ENCODE measurements at places on chromosomes 12 and 14. TPM values are rescaled to one million over a fixed set of nuclear protein-coding genes. Genes with fewer than 3 reads are reported as not detected.
A peak's percentile ranks its signal among the peaks of the same experiment; 100 is the strongest.

DNA sequence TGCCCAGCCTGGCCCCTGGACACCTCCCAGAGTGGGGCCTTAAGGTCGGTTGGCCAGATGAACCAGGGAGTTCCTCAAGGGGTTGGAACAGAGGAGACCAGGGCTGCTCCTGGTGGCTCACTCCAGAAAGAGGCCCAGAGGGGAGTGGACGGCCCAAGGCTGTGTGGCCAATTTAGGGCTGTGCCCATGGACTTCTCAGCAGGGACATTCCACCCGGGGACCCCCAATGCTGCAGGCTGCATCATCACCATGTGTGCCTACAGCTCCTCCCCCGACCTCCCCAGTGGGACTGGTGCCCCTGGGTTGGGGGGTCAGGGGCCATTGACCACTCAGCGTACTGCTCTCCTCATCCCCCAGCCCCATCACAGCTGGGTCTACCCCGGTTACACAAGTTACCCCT lies 17.6 kb upstream of the CYP46A1 start:
- no peak for DNase-seq

GRCh38 chr12:107651571-107652449 lies 33.8 kb upstream of the PWP1 start:
- DNase-seq: peak; percentile 10

Gene GSC
- total RNA-seq: not detected

GRCh38 chr14:89681086-89682018 lies 264.3 kb upstream of the FOXN3 start:
- DNase-seq: no peak

Gene ITGA5
- total RNA-seq: 175 TPM

- no peak for DNase-seq
Observed at GRCh38 chr12:3087758-3088650, 10.8 kb downstream of the TSPAN9 start.

DNA sequence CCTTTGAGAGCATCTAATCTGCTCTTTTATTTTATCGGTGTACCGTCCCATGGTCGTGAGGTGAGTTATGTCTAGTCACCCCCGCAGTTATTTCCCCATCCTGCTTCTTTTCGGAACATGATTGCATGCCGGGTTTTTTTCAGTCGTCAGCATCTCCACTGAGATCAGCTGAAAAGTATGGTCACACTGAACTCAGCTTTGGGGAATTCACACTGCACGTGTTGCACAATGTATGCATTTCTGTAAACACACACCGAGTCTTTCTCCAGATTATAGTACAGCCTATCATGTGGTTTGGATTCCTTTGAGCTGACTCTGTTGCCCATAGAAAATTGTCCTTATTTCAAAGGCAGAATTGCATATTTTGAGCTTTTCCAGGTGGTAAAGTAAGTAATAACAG lies 24.6 kb downstream of the PLXNC1 start:
- peak; percentile 77 for DNase-seq

Gene BDKRB2
- total RNA-seq: 16.7 TPM

Gene FERMT2
- total RNA-seq: 17.1 TPM

DNA sequence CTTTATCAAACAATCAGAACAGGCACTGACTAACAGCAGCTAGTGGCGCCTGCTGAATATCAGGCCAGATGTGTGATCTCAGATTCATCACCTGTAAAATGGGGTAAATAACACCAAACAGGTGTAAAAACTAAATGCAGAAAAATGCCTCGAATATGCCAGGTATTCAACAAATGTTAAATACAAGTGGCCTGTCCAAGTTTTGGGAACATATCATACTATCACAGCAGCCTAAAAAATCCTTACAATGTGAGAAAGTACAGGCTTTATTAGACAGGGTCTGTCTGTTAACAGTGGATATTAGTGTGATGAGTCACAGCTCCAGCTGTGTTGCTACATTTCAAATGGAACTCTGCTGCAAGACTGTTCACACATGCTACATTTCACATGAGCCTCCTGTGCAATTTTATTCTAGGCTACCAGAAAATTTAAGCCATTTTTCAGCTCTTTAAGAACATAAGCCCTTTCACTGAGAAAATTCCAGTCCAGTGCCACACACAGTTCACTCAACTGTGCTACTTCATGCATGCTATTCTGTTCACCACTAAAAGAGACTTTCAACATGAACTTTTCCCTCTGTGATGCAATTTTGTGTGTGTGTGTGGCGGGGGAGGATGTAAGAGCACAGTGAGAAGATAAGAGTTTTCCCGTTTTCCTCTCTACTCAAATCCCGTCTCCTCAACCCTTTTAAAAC lies 56.7 kb downstream of the MSRB3 start:
- DNase-seq: peak; percentile 82

DNA sequence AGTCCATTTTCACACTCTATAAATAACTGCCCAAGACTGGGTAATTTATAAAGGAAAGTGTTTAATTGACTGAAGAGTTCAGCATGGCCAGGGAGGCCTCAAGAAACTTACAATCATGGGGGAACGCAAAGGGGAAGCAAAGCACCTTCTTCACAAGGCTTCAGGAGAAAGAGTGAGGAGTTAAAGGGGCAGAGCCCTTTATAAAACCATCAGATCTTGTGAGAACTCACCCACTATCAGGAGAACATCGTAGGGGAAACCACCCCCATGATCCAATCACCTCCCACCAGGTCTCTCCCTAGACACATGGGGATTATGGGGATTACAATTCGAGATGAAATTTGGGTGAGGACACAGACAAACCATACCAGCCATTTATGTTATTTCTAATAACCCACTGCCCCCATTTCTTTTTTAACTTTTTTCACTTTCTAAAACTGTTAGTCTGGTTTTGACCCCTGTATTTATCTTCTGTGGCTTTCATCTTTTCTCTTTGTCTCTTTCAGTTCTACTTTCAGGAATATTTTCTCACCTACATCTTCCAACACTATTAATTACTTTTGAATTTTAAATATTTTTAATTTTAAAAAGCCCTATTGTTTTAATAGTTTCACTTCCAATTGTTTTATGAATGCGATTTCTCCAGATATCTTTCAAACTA lies 44.5 kb downstream of the WDR89 start:
- no peak for DNase-seq

- no peak for DNase-seq
Observed at GRCh38 chr14:56358275-56358674, 221.3 kb upstream of the TMEM260 start.

Gene PTCSC3
- total RNA-seq: not detected

- DNase-seq: no peak
Observed at GRCh38 chr14:72880164-72880563, 13.7 kb downstream of the DPF3 start.

DNA sequence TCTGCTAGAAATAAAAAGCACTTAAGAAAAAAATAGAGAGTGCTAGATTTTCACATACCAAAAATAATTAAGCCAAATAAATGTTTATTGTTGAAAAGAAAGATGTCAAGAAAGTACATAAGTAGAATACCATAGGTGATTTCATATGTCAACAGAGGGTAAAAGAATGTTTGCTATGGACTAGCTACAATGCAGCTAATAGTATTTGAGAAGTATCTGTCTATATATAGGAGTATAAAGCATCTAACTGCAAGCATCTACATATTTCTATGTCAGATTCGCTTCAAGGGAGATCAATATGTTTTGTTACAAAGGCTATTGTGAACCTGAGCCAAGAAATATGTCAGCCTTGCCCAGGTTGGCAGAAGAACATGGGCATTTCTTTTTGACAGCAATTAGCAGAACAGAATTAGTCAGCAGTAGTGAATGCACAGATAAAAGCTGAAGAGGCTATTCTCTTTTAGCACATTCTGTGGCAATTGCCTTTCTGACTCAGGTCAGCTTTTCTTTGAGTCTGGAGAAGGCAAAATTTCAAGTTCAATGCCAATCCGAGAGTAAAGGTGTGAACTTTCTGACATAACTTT lies 140.1 kb downstream of the ALG10B start:
- DNase-seq: peak; percentile 4

DNA sequence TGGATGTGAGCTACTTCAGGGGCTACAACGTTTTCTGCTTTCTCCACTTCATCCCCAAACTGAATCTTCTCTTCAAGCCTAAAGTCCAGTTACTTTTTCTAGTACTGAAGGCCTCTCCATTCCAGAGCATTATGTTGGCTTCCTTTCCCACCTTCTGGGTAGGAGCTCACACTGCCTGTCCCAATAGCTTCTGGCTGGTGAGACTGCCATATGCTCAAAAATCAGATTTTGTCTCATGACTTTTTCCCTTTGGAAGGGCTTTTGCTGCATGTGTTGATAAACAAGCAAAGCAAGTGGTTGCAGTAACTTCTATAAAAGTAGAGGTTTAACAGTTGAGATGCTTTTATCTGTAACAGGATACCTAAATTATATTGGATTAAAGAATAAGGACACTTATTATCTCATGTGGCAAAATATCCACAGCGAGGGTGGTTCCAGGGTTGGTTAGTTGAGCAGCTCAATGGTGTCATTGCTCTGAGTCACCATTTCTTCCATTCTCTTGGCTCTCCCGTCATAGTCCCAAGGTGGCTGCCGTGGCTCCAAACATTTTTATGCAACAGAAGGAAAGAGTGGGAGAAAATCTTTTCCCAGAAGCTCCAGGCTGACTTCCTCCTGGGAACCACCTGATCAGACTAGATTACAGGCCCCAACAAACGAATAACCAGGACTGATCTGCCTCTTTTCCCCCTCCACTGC lies 15.1 kb upstream of the PPFIBP1 start:
- DNase-seq: no peak

DNA sequence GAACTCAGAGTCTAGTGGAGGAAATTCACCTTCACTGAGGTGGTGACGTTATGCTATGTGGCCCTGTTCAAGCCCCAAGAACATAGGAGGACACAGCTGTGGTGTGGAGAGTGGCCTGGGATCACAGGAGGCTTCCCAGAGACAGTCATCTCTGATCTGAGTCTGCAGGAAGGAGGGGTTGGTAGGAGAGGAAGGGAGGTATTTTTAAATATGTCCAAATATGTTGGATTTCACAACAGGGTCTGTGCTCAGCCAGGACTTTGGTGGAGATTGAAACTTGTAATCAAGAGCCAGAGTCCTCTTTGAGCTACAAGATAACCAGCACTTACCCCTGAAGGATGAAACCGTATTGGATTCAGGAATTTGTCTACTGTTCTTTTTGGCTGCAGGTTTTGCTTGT lies 26.4 kb upstream of the MED13L start:
- no peak for DNase-seq

DNA sequence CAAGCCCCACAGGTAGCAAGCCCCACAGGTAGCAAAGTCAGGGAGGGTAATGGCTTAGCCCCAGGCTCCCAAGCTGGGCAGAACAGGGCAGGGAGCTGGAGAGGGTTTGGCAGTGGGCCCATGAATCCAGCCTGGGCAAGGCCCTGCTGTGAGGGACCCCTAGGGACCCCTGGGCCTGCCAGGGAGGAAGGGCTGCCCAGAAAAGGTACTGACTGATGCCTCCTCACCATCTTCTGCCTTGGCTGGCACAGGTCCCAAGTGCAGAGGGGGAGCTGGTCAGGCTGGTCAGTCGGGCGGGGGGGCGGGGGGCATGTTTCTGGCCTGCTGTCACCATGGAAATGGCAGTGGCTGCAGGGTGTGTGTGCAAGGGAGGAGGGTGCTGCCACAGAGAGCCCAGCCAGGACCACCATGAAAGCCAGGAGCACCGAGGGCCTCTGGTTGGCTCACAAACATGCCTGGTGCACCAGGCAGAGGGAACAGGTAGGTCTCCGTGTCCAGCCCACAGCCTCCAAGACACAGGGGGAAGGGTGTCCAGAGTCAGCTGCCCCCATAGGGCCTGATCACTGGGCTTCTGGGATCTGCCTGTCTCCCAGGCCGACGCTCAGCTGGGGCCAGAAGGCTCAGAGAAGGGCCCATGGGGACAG lies 1.5 kb upstream of the CRIP2 start:
- DNase-seq: no peak

Gene HAL
- 0.42 TPM for total RNA-seq

Gene MUCL1
- total RNA-seq: not detected

DNA sequence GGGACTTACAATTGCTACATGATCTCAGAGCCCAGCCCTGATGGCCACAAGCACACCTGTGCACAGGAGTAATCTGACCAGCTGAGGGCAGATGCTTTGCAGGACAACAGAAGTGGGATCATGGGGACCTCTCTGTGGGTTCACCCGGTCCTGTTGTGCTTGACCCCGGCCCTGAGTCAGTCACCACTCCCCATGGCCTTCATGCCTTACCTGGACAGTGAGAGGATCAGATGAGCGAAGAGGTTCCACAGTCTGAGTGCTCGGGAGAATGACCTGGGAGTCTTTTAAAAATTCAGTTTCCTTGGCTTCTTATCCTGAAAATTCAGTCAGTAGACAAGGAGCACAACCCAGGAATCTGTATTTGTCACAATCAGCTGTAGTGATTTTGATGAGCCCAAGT lies 88.1 kb downstream of the NTF3 start:
- DNase-seq: no peak

DNA sequence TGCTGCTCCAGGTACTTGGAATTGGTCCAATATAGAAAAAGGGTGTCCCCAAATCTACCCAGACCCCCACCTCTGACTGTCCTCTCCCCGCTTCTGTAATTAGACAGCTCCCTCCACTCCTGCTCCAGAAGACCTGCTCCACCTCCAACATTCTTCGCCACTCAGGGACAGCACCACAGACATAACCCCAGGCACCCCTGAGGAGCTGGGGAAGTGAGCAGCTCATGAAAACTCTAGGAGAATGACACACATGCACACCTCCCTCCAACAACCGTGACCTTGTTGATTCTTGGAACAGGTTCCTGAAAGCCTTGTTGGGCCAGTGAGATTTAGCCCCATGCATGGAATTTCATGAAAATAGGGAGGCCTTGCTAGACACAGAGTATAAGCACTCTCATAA lies 8.2 kb downstream of the KRT4 start:
- DNase-seq: no peak

DNA sequence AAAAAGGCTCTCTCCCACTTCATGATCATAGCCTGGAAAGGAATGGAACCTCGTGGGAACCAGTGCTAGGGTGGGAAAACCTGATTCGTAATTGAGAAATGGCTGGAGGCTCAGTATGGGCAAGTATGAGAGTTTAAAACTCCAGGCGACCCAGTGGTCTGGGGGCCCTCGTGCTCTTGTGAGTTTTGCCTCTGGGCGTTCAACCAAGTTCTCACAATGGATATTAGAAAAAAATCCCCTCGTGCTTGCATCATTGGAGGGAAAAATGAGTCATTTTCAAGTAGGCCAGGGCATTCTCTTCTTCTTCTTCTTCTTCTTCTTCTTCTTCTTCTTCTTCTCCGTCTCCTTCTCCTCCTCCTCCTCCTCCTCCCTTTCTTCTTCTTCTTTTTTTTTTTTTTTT lies 39.0 kb downstream of the GPR68 start:
- DNase-seq: no peak

DNA sequence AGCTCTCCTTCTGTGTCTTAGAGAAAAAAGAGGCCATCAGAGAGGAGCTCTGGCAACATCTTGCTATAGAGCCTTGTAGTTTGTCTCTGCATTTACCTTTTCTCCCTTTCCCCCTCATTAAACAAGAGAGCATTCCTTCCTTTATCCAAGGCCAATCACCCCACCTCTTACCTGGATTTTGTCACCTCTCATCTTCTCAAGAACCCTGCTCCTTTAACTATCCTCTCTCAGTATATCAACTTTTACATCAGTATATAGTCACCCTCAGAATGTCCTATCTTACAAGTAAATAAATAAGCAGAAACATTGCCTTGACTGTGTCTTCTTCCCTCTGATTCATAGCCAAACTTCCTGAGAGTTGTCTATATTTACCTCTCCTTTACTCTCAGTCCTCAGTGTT lies 105.0 kb upstream of the SLC38A2 start:
- no peak for DNase-seq
